ENCODE measurements at places on chromosomes 11 and 22.
A peak's percentile ranks its signal among the peaks of the same experiment; 100 is the strongest.

GRCh38 chr11:74307434-74307833, 4.0 kb downstream of the P4HA3 start:
- no peak for DNase-seq

- DNase-seq = peak; percentile 79
These were observed 98.3 kb downstream of the FBXO7 start for GRCh38 chr22:32572741-32573500.

DNA sequence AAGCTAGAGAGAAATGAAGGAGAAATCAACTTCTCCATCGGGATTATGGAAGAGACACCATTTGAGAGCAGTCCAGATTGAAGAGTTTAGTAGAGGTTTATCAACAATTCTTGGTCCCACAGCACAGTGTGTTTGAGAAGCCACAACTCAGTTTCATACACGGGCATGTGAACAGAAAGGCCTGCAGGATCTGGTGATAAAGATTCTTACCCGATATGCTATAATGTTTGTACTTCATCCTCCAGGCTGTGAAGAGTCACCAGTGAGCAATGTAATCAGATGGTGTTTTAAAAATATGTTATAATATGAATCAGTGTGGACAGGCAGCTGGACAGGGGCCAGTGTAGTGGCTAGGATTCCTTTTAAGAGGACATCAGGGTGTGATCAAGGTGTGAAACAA, 29.7 kb upstream of the VWA5A start:
- DNase-seq = no peak

GRCh38 chr11:73439002-73439843, 63.0 kb downstream of the RELT start:
- no peak for DNase-seq

GRCh38 chr22:48248901-48249455, 1486.5 kb downstream of the TBC1D22A start:
- DNase-seq = no peak

DNA sequence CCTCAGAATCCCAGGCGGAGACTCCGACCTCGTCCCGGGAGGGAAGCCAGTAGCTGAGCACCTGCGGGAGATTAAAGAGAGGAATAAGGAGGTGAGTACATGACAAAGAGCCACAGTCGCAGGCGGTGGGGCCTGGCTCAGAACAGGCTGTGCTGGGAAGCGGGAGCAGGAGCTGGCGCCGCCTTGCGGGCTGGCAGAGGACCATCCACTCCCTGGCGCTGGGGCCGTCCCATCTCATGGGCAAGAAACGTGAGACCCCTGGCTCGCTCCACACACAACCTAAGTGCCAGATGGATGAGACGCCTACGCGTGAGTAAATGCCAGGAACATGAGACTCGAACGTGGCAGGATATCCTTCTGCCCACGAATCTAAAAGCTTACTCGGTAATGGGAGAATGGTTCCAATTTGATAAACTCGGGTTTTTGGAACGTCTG, 6.3 kb downstream of the CEND1 start:
- DNase-seq = no peak

DNA sequence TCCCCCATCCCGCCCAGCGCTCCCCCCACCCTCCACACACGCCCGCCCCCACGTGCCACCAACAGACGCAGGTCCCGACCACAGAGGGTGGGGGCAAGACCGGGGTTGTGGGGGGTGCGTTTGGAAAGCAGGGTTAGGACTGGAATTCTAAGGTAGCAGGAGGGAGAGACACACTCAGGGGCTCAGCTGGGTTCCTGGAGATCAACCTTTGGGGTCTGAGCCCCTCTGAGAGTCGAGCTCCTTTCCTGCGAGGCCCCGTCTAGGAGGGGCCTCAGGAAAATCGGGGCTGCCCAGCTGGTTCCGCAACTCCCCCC, 429 bp downstream of the PGGHG start:
- no peak for DNase-seq

DNA sequence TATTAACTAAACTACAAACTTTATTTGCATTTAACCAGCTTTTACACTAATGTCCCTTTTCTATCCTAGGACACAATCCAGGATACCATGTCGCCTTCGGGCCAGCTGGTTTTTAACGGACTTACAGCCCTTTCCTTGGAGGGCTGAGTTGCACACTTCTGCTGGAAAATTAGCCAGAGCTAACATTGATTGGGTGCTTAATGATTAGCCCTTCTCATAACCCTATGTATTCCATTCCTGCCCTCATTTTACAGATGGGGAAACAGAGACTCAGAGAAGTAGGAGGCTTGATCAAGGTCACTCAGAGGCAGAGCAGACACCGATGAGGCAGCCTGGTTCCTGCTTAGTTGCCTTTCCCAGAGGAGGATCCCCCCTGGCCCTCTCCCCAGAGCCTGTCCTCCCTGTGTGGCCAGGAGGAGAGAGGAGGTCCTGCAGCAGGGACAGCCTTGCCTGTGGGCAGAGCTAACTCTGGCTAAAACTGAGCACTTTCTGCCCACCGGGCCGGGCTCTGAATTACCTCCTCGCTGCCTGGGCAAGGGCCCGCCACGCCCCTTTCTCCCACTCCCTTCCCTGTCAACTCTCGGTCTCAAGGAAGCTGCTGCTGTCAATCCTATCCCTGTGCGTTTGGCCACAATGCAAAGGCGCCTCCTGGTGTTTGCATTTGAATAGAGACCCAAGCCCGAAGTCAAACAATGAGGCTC, 59.6 kb upstream of the PAX6 start:
- peak; percentile 36 for DNase-seq

Measured in K562 (cell line).